ENCODE measurements at places on chromosomes 12 and 14.
A peak's percentile ranks its signal among the peaks of the same experiment; 100 is the strongest.

DNA sequence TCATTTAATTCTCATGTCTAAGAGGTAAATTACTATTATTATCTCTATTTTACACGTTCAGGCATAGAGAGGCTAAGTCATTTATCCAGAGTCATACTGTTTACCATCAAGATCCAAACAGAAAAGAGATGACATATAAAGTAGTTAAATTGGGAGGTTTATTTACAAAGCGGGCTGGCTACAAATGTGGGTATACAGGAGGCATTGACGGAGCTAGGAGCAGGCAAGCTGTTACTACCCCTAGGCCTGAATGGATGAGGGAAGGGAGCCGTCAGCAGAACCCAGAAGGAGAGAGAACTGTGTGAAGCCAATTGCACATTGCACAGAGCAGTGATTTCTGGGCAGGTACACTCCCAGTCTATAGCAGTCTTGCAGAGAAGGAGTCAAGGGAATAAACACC is 39.8 kb downstream of the DACT1 start:
- no peak for DNase-seq

DNA sequence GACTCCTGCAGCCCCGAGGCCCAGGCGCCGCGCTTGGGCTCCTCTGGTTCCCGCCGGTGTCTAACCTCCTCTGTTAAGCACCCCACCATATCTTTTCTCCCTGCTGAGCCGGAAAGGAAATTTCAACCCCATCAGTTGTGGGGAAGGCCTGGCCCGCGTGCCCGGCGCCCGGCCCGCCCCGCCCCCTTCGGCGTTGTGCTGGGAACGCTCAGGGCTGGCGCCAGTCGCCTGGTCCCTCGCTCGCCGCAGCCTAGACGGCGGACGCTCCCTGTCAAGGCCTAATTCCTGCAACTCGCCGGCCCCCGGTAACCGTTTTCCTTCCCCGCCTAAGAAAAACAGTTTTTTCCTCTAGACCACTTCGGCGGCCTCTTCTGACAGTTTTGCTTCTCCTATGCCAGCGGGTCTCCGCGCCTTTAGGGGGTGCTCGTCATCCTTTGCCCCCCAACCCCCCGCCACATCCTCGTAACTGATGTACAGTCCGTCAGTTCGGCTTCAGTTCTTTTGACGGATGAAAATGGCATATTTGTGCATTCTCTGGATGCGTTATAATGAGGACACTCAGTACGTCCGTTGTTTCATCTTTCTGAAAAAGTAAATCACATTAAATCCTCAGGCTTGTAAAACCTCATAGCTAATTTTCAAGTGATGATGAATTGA is 506 bp upstream of the NAP1L1 start:
- no peak for DNase-seq

- no peak for DNase-seq
Observed at GRCh38 chr12:104462931-104463339, 6.2 kb downstream of the CHST11 start.

DNA sequence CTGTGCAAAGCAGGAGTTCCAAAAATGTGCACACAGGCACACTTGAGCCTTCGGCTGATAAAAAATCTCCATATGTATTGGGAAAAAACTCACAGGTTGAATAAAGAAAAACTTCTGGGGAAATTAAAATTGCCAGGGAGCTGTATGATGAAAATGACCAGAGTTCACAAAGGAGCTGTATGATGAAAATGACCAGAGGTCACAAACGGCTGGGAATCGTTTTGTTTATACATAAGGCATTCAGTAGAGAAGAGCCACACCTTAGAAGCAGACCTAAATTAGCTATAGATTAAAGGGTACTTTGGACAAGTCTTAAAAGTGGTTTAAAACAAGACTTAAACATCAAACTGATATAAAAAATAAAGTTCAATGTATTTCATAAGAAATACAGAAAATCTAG is 251.7 kb upstream of the TMEM132C start:
- DNase-seq, result no peak

DNA sequence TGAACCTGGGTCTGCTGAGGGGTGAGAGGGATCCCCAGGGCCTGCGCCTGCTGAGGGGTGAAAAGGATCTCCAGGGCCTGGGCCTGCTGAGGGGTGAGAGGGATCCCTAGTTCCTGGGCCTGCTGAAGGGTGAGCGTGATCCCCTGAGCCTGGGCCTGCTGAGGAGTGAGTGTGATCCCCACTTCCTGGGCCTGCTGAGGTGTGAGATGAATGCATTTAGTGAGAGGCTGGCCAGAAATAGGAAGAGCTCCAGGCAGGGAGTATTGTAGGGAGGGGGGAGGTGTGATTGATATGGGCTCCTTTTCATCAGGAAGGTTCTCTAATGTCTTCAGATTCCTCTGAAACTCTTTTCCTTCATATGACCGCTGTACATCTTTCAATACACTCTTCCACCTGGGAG is 43.0 kb downstream of the FAM186A start:
- DNase-seq, result no peak

GRCh38 chr12:30447061-30447750 is 248.5 kb downstream of the IPO8 start:
- DNase-seq, result no peak

DNA sequence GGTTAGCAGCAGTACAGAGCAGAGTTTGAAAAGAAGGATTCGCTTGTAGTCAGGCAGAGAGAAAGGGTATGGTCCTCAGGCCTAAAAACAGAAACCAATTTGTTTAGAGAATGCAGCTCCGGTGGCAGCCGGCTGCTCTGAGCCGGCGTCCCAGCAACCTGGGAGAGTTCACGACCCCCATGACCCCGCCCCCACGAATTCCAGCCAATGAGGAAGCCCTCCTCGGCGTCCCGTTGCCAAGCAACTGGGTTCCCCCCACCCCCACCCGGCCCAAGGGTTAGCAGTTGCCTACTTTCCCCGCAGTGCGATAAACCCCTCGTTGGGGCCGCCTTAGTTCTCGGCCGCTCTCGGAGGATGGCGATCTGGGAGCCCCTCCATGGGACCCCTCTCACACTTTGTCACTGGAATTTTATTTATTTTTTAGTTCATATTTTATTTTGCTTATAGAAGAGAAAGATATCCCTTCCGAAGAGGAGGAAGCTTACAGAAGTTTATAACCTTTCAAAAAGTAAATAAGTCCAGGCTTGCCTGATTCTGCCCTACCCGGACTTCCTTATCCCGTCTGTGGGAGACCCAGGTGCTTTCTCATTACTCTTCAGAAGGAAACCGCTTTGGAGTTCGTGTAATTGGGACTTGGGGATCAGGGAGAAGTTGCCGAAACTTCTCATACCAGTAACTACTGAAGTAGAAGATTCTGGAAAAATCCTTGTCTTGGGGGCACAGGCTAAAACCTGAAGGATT is at the start of gene CCDC60:
TSS of gene CCDC60 (plus strand) at position 300 of the 741 bp plus-strand sequence. CDS start 448 bp downstream, outside the sequence.
- no peak for DNase-seq

GRCh38 chr12:61765926-61766325 is 494.3 kb upstream of the USP15 start:
- DNase-seq, result no peak

GRCh38 chr14:105737504-105738246 is 211.3 kb downstream of the TMEM121 start:
- no peak for DNase-seq

GRCh38 chr12:57518176-57518919 is 2.0 kb downstream of the DDIT3 start:
- no peak for DNase-seq

GRCh38 chr12:65925626-65926025 is 101.3 kb downstream of the HMGA2 start:
- no peak for DNase-seq

GRCh38 chr12:104802208-104802607 is 155.9 kb downstream of the SLC41A2 start:
- no peak for DNase-seq

DNA sequence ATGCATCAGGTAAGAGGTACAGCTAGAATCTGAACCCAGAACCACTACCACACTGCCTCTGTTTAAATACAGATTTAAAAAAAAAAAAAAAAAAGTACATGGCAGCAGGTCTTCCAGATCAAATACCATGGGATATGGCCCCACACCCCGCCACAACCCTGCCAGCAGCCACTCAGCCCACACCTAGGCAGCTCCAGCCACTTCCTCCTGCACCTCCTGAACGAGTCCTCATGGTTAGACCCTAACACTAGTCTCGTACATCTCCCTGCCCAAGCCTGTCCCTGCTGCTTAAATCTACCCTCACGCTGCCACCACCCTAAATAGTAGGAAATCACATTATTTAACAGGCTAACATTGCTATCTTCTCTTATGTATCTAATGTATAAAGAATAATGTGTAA is 12.6 kb downstream of the SETD3 start:
- no peak for DNase-seq

GRCh38 chr14:90782892-90783291 is 33.3 kb downstream of the TTC7B start:
- DNase-seq, result no peak

DNA sequence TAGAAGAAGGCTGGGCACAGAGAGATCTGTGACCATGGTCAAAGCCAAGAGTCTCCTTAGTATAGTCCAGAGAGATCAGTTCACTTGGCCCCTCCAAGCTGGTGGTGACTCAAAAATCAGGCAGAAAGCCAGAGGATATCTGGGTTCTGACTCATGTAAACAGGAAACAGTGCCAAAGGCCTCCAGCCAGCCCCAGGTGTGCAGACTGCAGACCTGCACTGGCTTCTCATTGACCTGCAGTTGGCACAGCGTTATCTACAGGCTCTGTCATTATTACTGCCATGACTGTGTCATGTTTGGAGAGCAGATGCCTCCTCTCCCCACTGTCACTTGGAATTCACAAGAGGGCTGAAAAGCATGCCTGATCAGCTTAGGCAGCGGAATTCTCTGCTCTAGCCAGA is 295.7 kb upstream of the PRKD1 start:
- peak; percentile 49 for DNase-seq

DNA sequence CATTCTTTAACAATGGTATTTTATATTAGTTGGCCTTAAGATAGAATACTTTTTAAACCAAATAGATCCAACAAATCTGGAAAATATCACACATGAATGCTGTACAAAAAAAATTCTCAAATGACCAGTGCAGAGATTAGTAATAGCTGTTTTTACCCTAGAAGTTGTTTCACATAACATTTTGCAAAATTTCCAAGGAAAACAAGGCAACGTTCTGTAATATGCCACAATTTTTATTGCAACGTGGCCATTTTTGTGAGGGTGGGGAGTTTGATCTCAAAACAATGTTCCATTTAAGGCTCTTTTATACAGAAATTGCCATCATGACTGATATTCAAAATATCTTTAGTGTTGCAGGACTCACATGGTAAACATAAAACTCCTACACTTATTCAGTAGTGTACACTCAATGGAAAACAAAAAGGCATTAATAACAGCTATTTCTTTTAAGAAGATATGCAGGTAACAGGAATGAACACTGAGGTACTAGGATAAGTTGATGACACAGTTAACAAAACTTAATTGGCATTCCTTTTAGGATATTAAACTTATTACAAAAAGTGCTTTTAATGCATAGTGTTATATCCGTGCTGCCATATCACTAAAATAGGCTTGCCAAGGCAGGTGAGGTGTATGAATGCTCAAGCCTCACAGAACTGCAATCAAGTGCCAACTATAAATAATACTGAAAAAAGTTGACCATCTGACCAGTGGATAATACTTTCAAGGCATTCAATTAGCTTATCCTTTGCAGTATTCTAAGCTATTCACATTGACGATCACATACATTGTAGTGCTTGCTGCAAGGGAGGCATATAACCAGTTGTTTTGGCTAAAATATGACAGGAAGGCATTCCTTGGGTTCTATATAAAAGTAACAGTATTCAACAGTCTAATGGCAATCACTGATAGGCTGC is 2.3 kb downstream of the CFL2 start:
- DNase-seq, result no peak

GRCh38 chr14:44113769-44114730 is 393.0 kb downstream of the FSCB start:
- no peak for DNase-seq

DNA sequence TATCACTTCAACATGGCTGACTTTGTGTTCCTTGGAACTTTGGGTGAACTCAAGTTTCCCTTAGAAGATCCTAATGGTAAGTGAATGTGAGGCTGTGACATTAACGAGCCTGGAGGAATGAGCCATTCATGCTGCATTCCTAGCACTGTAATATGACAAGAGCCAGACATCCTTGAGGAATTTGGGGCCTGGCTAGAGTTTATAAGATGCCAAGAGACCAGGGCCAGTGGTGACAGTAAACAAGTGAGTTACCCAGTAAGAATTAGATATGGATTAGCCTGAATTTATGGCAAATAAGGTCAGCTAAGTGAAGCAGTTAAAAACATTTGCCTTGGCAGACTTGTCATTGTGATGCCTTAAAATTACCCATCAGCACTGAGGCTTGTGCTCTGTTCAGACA is 232.4 kb downstream of the AKAP6 start:
- peak; percentile 48 for DNase-seq

GRCh38 chr12:28936711-28937110 is 212.4 kb upstream of the FAR2 start:
- no peak for DNase-seq

DNA sequence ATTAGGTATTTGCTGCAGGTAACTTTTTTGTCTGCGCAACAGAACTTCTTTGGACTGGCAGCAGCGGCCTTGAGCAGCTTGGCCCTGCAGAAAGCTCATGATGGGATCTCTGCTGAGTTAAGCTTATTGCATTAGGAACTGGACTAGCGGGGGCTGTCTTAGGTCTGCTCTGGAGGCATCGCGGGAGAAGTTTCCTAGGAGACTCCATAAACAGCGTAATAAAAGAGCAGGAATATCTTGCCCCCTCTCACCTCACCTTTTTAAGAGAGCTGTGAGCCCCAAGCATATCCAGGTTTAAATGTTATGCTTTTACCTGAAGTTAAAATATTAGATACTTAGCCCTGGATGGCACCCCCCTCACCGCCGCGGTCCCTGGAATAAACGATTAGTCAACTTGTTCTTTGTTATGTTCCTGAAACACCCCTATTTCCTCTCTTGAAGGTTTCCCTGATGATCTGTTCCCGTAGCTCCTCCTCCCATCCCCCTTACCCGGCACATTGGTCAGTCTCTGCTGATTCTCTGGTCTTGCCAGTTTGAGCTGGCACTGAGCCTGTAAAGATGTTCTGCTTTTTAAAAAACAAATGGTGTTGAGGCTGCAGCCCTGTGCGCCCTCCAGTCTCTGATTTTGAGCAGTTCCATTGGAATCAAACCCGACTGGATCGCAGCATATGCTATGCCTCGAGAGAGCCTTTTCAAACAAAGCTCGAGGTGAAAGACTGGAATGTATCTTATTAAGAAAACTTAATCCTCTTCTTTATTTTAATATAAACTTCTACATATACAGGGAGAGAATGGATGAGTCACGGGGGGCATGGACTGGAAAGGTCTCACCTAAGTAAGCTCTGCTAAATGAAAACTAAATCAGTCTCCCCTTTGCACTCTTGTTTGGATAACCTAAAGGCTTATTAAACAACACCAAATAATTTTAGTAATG is 1.9 kb downstream of the MLXIP start:
- DNase-seq, result peak; percentile 64

DNA sequence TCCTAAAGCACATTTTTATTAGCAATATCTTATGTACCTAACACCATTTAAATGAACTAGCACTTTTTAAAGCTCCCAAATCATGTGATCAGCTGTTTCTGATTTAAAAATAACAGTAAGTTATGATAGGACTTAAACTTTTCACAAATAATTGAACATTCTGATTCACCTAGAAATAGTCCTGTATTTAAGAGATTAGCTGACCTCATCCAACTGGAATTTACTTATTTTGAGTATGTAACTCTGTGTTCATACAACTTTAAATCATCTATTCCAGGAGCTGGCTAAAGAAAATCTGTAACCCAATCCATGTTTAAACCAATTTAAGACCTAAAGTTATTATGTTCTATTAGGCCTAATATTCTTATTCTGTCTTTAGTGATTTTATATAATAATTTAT is 184.3 kb downstream of the CCDC91 start:
- peak; percentile 5 for DNase-seq

GRCh38 chr14:100416081-100416680 is 93.0 kb downstream of the SLC25A47 start:
- no peak for DNase-seq

GRCh38 chr12:128459067-128459466 is 192.1 kb downstream of the TMEM132C start:
- no peak for DNase-seq
